ENCODE measurements at places on chromosomes 12 and 14.

GRCh38 chr14:77582511-77582910 lies 33.9 kb downstream of the SPTLC2 start:
- no peak for DNase-seq

GRCh38 chr12:127546721-127547505 lies 720.1 kb upstream of the TMEM132C start:
- no peak for DNase-seq

- DNase-seq, result no peak
Measured at GRCh38 chr12:107329569-107330324, 236.4 kb upstream of the CRY1 start.

GRCh38 chr14:55780156-55780946 lies 200.3 kb downstream of the KTN1 start:
- DNase-seq, result no peak

DNA sequence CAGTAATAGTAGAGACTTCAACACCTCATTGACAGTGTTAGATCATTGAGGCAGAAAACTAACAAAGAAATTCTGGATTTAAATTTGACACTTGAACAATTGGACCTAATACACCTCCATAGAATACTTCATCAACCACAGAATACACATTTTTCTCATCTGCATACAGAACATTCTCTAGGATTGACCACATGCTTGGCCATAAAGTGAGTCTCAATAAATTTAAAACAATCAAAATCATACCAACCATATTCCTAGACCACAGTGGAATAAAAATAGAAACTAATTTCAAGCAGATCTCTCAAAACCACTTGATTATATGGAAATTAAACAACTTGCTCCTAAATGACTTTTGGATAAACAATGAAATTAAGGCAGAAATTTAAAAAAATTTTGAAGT lies 82.3 kb downstream of the SLC38A4 start:
- no peak for DNase-seq

All from substantia nigra (tissue), 51 donors.